ENCODE measurements at places on chromosomes 4 and X. TPM values are rescaled to one million over a fixed set of nuclear protein-coding genes. Genes with fewer than 3 reads are reported as not detected.

- DNase-seq: no peak
These were observed 215.9 kb upstream of the GIMD1 start for GRCh38 chr4:106584337-106584989.

DNA sequence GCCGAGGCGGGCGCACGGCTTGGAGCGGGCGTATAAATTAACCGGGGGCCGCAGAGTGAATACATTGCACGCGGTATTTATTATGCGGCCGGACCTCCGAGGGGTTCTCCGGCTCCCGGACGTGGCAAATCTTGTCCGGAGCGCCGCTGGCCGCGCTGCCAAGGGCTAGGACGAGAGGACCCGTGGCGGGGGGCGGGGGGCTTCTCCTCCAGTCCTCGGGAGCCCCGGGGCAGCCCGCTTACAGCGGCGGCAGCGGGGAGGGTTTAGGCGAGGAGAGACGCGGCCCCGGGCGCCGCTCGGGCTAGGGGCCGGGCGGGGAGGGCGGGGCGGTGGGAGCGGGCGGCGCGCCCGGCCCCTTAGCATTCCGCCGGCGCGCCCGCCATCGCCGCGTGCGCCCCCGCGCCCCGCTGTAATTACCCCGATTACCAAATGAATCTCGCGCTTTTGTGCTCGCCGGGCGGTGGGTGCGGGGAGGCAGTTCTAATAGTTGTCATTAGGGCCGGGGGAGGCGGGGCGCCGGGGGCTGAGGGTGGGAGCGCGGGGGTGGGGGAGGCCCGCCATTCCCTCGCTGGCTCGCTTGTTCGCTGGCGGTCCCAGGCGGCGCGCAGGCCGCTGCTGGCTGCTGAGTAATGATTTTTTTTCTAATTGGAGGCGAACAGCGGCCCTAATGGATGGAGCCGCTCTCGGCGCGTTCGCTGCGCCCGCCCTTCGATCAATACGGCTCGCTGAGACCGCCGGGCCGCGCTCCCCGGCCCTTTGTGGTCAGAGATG, 276.6 kb downstream of the BCOR start:
- peak; percentile 41 for DNase-seq

DNA sequence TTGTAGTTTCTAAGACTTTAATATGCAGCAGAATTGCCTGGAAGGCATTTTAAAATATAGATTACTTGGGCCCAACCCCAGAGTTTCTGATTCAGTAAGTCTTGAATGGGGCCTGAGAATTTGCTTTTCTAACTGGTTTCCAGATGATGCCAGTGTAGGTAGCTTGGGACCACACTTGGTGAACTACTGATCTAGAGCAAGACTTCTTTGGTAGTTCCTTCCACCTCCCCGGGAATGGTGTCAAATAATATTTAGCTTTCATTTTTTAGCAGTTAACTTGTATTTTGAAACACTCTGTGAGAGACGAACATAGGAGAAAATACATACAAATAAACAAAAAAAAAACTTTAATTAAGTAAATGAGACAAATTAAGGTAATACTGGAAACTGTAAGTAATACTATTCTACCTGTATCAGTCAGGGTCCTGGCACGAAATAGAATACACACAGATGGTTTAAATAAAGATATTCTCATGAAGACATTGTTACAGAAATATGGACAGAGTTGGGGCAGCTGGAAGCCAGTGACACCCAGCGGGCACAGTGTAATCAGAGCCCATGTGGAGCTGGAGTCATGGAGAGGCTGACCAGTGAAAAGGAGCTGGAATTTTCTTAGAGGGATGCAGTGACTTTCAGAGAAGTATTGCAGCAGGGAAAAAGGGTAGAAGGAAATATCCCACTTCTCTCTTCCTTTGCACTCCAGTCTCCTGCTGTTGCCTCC, 905.7 kb downstream of the CCSER1 start:
- DNase-seq: no peak

DNA sequence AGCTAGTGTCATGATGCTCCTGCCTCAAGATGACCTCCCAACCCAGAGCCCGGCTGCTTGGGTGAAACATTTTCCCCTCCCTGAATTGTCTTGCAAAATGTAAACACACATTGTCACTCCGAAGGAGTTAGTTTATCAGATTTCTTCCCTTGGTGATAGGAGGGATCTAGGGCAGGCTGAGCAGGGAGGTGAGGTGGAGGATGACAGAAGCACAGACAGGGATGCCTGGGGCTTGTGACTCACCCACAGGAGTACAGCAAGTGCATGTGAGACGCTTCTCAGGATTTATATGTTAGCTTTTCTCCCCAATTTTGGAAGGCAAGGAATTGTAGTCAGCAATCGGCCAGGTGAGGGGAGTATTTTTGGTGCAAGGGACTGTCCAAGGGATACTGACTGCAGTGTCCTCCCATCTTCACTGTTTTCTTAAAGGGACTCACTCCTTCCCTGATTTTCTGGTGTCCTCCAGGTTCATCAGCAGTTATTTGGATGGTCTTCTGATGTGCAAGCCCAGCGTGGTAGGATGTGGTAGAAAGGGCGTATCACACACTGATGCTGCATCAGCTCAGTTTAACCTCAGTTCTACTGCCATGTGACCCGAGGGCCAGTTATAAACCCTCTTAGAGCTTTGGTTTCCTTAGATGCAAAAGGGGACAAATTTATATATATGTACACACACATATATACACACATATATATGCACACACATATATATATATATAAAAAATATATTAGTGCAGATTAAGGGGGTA, 46.2 kb upstream of the IGFBP7 start:
- DNase-seq: no peak

The OTC gene
- 2.4 TPM for total RNA-seq

The UGT2B11 gene
- total RNA-seq: not detected

The ADH7 gene
- not detected for total RNA-seq

The IBSP gene
- not detected for total RNA-seq

The TRAM1L1 gene
- 0.17 TPM for total RNA-seq

The ADH1A gene
- total RNA-seq: not detected
